Right atrium auricular region (tissue), 2 donors: ENCODE measurements at places on chromosomes 1 and 21. TPM values are rescaled to one million over a fixed set of nuclear protein-coding genes. Genes with fewer than 3 reads are reported as not detected.

GRCh38 chr1:21820597-21821232, 8.7 kb downstream of the LDLRAD2 start:
- H3K4me3 ChIP-seq, result no peak overlapping the region
- H3K4me1 ChIP-seq, result no peaks in the 10 kb centered on the region
- no peak for DNase-seq
- peaks cover 53% of the 10 kb centered on the region for H3K36me3 ChIP-seq
- H3K27me3 ChIP-seq, result no peaks in the 10 kb centered on the region

DNA sequence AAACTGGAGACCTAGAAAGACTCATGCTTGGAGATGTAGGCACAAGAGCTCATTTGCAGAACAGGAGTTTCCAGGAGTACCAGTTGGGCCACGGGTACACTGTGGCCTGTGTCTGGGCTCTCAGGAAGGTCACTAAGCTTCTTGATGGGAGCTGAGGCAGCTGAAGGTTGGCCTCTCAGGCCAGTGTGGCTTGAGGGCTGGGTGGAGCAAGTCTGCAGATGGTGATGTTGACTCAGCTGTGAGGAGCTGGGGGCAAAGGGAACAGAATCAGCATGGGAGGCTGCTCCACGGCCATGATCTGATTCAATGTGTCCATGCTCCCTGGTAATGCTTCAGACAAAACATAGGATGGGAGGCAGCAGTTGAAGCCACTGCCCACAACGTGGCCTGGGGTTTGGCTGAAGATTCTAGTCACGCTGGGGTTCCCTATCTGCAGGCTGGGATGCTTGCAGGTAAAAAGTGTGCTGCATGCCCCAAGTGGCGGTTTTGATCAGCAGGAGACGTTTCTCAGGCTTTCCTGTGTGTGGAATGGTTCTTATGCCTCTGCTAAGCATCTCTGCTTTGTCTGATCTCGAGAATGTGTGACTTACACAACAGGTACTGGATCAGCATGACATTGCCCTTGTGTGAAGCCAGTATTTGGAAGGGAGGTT, 15.4 kb upstream of the TENT5C start:
- no peak overlapping the region for H3K27ac ChIP-seq
- H3K36me3 ChIP-seq, result no peaks in the 10 kb centered on the region
- H3K4me3 ChIP-seq, result no peak overlapping the region
- no peaks in the 10 kb centered on the region for H3K27me3 ChIP-seq

DNA sequence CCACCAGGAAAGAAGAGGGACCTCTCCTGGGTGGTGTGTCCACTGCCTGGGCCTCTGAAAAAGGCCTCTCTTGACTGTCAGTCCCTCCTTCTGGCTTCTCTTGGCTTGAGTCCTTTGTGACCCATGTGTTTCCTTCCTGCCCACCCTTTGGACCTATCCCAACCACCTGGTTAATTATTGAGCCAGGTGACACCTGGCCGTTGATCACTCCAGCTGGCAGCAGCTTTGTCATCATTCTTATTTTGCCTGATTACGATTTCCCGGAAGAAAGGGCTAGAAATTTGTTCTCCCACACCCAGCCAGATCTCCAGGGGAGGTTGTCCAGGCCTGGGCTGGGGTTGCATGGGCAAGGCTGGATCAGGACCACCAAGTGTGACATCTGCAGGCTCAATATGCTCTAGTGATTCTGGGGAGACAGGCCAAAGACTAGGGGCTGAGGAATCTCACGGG, 24.8 kb downstream of the CSF1 start:
- no peak overlapping the region for H3K4me3 ChIP-seq
- no peaks in the 10 kb centered on the region for H3K36me3 ChIP-seq
- H3K27me3 ChIP-seq, result no peaks in the 10 kb centered on the region
- no peaks in the 10 kb centered on the region for H3K4me1 ChIP-seq

GRCh38 chr1:198497326-198498102, 43.0 kb downstream of the ATP6V1G3 start:
- no peaks in the 10 kb centered on the region for H3K36me3 ChIP-seq
- no peak for DNase-seq
- no peaks in the 10 kb centered on the region for H3K27me3 ChIP-seq
- H3K4me1 ChIP-seq, result no peaks in the 10 kb centered on the region

DNA sequence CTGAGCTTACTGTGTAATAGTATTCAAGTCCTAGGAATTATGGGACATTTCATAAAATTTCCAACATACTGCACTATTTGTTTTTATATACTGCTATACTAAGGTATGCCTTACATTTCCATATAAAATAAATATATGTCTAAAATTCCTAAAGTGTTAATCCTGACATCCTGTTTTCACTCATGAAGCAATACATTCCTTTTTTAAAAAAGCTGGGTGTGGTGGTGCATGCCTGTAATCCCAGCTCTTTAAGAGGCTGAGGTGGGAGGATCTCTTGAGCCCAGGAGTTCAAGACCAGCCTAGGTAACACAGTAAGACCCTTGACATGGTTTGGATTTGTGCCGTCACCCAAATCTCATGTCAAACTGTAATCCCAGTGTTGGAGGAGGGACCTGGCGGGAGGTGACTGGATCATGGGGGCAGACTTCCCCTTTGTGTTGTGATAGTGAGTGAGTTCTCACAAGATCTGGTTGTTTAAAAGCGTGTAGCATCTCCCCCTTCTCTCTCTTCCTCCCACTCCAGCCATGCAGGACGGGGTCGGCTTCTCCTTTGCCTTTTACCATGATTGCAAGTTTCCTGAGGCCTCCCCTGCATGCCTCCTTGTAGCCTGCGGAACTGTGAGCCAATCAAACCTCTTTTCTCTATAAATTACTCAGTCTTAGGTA, 5.8 kb downstream of the CDC42BPA start:
- H3K4me1 ChIP-seq, result peaks cover 46% of the 10 kb centered on the region
- no peak overlapping the region for H3K4me3 ChIP-seq
- no peaks in the 10 kb centered on the region for H3K36me3 ChIP-seq
- DNase-seq, result no peak
- no peak overlapping the region for H3K27ac ChIP-seq

DNA sequence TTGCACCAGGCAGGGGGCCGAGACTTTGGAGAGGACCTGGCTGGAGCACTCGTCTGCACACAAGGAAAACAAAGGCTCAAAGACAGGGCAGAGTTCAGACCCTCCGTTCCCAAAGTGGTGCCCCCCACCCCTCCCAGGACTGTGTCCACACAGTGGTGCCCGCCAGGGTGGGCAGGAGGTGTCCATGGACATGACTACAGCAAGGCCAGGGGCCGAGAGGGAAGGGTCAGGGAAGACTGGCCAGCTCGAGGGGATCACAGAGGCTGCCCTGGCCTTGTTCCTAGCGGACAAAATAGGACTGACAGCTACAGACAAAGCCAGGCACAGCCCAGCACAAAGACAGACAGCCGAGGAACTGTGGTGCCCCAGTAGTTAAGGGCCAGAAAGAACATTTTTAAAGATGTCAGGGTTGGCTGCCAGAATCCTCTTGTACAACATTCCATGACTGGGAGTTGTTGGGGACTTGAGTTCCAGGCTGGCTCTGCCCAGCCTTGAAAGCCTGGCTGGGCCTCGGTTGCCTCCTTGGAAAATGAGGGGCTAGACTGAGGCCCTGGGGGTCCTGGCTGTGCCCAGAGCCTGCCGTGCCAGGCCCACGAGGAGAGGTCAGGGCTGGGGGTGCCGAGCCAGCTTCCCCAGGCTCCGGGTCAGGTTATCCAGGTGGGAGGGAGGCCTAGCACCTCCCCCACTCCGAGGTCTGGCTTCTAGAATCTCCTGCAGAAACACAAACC, 63.7 kb downstream of the SLX9 start:
- H3K27me3 ChIP-seq, result no peaks in the 10 kb centered on the region
- no peak for DNase-seq
- peak overlapping the region; percentile 36 for H3K27ac ChIP-seq
- H3K36me3 ChIP-seq, result no peaks in the 10 kb centered on the region
- H3K4me1 ChIP-seq, result no peaks in the 10 kb centered on the region

DNA sequence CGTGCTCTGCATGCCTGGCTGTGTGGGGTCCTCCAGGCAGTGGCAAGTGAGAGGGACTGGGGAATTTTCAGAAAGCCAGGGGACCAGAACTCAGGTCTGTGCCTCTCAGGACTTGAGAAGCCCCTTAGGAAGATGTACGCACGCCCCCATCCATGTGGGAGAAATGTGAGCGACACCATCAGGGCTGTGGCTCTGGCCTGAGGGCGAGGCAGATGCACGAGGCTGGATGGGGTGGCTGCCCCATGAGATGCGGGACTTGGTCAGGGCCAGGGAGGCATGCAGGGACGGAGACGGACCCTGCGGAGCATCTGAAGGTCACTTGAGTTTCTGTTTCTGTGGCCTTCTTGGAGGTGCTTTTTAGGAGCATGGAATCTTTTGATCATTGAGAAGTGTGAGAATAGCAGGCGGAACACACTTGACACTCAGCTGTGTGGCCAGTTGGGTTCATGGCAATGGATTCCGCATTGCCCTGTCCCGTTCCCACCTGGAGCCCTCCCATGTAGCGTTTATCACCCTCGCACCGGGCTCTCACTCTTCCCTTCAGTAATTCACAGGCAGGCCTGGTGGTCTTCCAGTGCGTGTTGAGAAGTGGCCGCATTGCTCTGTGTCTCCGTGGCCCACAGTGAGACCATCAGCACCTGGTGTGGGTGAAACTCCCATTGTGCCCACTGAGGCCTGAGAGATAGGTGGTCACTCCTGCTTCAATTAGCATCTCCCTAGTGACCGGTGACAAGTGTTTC, 30.7 kb upstream of the ACTRT2 start:
- no peak for DNase-seq
- H3K27ac ChIP-seq, result no peak overlapping the region
- no peak overlapping the region for H3K4me3 ChIP-seq
- H3K36me3 ChIP-seq, result no peaks in the 10 kb centered on the region
- no peaks in the 10 kb centered on the region for H3K4me1 ChIP-seq

GRCh38 chr1:192559115-192560006, 16.2 kb upstream of the RGS1 start:
- no peaks in the 10 kb centered on the region for H3K4me1 ChIP-seq
- no peaks in the 10 kb centered on the region for H3K36me3 ChIP-seq
- peak overlapping the region; percentile 32 for H3K27ac ChIP-seq
- no peak overlapping the region for H3K4me3 ChIP-seq
- DNase-seq, result no peak

DNA sequence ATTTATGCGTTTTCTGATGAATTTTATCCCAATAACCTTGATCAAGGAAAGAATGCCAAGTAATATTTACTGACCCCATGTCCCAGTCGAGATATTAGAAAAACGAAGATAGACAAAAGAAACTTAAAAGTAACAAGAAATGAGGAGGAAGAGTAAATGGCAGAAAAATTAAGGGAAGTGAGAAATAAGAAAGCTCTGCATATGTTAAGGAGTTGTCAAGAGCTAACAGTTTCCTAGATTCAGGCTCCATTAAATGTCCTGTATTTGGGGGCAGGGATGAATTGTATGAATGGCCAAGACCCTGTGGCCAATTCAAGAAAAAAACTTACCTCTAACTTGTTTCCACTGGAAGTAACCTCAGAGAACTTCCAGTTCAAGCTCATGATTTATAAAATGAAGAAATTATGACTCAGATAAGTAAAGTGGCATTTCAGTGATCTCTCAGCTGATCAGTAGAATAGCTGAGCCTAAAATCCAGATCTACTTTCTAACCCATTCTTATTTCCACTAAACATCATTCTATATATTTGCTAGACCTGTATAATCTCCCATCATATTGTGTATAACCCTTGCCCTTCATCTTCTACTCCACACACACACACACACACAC, 73.2 kb downstream of the ZC3H11B start:
- H3K36me3 ChIP-seq, result no peaks in the 10 kb centered on the region
- H3K27me3 ChIP-seq, result no peaks in the 10 kb centered on the region
- H3K27ac ChIP-seq, result no peak overlapping the region
- DNase-seq, result no peak
- no peaks in the 10 kb centered on the region for H3K4me1 ChIP-seq

DNA sequence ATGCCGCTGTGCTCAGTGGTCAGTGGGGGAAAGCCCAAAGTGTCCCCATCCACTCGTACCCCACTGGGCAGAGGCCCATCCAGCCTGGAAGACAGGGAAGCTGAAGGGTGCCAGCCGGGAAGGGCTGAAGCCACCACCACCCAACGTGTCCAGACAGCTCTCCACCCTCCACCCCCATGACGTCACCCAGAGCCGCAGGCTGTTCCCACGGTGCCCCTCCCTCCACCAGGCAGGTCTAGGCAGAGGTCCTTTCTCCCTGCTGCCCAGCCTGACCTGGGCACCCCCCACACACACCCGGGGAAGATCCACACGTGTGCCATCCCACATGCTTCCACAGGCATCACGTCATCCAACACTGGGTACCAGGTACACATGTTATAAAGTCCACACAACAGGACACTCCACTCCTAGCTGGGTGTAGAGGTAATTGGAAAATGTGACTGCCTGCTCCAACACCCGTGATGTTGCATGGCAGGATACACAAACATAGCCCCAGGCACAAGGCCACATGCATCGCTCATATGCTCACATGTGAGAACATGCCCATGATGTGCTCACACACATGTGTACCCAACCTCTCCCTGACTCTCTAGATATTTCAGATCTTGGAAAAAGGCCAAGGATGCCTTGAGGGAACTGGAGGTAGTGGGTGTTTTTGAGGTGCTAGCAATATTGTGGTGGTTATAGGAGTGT, 5.1 kb upstream of the ARHGAP30 start:
- no peaks in the 10 kb centered on the region for H3K36me3 ChIP-seq
- no peaks in the 10 kb centered on the region for H3K4me1 ChIP-seq
- no peak overlapping the region for H3K4me3 ChIP-seq
- DNase-seq, result no peak
- no peaks in the 10 kb centered on the region for H3K27me3 ChIP-seq

DNA sequence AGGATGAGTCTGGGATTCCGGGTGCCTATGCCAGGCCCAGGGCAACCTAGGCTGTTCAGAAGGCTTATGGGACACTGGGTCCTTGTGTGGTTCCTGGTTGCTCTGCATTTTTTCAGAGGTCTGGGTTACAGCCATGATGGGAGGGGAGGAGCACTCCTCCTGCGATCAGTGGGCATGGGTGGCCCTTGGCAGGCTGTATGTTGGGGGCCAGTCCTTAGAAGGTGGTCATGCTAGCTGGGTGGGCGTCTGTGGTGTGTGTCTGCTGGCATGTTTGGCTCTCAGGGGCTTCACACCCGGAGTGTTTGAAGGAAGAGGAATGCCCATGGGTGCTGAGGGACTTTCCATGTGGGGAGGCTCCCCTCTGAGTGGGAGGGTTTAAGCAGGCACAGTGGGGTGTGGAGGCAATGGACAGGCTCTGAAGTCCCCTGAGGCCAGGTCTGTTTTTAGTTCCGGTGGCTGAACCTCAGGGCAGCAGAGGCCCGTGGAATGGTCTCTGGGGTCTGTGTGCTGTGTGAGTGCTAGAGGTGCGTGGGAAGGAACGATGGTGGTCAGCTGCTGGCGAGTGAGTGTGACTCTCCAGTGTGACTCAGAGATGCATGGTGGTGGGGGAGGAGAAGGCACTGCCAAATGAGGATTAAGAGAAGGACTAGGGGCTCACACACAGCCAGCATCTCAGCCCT, 25.3 kb downstream of the CACNA1E start:
- no peak overlapping the region for H3K4me3 ChIP-seq
- no peaks in the 10 kb centered on the region for H3K36me3 ChIP-seq
- H3K27ac ChIP-seq, result no peak overlapping the region
- H3K27me3 ChIP-seq, result no peaks in the 10 kb centered on the region

ENAH gene
- 50.5 TPM for total RNA-seq

BACE2 gene
- total RNA-seq, result 50.3 TPM

TMPRSS15 gene
- total RNA-seq, result not detected

NGF gene
- 12.0 TPM for total RNA-seq

CRYBG2 gene
- total RNA-seq, result not detected

COL24A1 gene
- 0.67 TPM for total RNA-seq
